Right renal cortex interstitium (tissue), 3 donors: ENCODE measurements at places on chromosomes 11 and 22.

- DNase-seq = peak; percentile 57
These were observed 757 bp upstream of the HINFP start for GRCh38 chr11:119120639-119121007.

- no peak for DNase-seq
These were observed 4.4 kb upstream of the DGCR2 start for GRCh38 chr22:19126309-19127273.

DNA sequence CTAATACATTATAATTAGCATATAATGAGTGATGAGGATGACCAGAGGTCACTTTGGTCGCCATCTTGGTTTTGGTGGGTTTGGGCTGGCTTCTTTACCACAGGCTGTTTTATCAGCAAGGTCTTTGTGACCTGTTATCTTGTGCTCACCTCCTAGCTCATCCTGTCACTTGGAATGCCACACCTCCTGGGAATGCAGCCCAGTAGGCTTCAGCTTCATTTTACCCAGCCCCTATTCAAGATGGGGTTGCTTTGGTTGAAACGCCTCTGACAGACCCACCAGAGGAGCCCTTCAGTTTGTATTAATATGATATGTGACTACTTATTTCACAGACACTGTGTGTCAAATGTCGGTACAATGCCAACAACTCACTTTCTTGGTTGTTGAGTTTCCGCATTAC, 20.2 kb downstream of the FOLR3 start:
- DNase-seq = no peak

DNA sequence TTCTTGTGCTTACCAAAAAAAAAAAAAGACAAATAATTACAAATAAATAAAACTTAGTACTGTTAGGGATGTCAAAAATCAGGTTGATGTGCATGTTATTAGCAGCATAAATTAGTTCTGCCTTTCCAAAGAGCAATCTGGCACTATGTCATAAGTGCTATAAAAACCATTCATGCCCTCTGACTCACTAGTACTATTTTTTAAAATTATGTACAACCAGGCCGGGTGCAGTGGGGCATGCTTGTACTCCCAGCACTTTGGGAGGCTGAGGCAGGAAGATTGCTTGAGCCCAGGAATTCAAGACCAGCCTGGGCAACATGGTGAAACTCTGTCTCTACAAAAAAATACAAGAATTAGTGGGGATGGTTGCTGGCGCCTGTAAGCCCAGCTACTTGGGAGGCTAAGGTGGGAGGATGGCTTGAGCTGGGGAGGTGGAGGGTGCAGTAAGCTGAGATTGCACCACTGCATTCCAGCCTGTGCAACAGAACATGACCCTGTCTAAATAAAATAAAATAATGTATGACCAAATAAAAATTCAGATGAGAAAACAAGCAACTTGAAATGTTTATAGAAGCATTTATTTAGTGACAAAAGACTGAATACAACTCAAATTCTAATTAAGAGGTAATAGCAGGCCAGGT, 25.3 kb downstream of the UEVLD start:
- no peak for DNase-seq

GRCh38 chr11:59755701-59756557, 753 bp downstream of the STX3 start:
- DNase-seq = no peak

DNA sequence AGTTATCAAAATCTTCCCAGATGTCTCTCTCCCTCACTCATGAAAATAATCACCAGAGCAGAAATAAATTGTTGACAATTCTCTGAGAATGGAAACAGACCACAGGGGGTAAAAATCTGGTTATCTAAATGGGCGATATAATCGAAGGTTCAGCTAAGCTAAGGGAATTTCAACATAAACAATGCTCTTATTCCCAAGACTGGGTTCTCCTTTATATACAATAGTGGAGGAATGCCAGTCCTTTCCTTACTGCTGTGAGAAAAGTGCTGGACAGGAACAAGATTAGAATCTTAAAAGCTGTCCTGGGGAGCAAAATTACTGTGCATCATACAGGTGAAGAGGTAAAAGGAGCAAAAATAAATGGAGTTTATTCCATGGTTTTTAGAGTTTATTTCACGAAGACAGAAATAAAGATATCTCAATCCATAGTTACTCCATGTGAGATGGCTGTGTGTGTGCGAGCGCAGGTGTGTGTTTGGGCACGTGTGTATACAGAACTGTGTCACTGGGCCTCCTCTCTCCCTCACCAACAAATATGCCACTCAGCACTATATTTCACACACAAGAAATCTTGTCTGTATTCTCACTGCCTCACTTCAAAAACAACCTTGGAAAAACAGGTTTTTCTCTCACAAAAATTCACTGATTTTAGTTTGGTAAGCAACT, 385.6 kb downstream of the DCDC1 start:
- no peak for DNase-seq

DNA sequence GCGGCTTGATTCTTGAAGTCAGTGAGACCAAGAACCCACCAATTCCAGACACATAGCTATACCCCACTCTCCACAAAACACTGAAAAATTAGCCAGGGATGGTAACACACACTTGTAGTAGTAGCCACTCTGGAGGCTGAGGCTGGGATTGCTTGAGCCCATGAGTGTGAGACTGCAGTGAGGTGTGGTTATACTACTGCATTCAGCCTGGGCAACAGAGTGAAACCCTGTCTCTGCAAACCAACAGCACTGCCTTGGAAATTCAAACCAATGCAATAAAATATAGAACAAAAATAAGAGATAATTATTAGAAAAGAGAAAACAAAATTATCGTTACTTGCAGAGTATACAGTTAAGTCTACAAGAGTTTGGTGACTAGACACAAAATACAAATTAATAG, 20.2 kb upstream of the PRDM10 start:
- DNase-seq = no peak

DNA sequence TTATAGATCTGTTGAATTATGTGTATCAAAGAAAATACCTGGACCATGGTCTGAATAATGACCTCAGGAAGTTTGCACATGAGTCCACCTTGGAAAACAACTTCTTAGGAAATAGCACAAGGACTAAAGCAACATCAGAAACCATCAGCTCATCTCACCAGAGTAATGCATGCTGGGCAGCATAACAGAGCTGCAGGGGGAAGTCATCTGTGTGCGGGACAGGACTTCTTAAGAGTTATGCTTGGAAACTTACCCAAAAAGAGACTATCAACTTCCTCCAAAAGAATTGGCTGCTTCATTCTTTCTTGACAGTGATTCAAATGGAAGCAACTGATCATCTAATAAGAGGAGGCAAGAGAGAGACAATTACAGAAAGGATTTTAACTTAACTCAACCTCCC, 2.5 kb downstream of the OR56B4 start:
- no peak for DNase-seq

GRCh38 chr22:17172029-17172833, 13.2 kb upstream of the HDHD5 start:
- DNase-seq = no peak

DNA sequence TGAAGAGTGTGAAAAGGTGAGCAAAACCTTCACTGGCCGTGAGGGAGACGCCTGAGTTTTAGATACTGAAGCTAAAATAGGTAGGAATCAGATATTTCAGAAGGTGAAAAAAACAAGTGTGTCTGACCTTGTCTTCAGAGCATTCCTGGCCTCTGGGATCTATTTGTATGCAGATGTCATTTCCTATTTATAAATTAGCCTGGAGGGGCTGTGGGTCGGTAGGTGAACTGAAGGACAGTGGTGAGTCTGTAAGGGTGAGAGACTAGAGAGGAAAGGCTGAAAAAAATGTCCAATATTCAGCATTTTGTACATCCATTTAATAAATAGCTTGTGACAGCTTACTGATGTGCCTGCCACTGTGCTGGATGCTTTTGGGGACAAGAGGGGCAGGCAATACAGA, 302.1 kb downstream of the DDX10 start:
- no peak for DNase-seq

DNA sequence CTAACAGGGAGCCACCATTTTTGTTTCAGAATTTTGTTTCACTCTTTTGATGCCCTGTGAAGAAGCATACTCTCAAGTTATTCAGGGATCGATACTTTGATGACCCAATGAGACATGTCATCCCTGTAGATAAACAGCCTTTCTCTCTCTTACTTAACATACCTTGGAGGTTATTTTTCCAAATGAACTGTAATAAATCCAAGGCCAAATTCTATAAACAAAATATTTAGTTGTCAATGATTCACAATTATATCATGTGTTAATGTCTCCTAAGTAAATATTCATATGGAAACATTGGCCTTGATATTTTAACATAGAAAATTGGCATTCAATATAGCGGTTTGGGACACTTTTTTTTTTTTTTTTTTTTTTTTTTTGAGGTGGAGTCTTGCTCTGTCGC, 97.5 kb downstream of the LUZP2 start:
- no peak for DNase-seq

- no peak for DNase-seq
These were observed 20.9 kb downstream of the CAT start for GRCh38 chr11:34459507-34460162.

GRCh38 chr11:107250017-107250416, 207.6 kb downstream of the CWF19L2 start:
- no peak for DNase-seq

- DNase-seq = no peak
These were observed 582.9 kb downstream of the INSC start for GRCh38 chr11:15697437-15698236.

DNA sequence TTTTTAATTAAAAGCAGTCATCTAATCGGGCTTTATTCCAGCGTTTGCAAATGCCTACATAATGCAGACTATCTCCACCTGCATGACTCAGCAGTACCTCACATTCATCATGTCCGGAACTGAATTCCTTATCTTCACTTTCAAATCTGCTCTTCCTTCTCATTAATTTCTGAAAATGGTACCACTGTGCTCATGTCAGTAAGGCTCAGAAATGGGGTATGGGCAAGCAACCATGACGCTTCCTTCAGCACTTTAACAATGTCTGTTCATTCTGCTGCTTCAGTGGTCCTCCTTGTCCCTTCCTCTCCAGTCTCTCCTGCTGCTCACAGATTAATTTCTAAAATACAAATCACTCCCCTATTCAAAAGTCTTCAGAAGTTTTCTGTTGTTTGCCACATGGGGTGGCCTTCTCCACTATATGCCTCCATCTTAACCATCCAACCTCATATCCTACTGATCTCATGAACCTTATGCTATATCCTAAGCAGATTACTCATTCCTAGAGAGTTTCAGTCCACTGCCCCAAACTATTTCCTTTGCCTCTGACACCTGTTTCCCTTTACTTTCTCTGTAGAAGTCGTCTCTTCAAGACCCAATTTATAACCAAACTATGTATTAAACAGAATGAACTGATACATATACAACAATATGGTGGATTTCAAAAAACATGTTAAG, 7.0 kb downstream of the GTF2H1 start:
- no peak for DNase-seq

DNA sequence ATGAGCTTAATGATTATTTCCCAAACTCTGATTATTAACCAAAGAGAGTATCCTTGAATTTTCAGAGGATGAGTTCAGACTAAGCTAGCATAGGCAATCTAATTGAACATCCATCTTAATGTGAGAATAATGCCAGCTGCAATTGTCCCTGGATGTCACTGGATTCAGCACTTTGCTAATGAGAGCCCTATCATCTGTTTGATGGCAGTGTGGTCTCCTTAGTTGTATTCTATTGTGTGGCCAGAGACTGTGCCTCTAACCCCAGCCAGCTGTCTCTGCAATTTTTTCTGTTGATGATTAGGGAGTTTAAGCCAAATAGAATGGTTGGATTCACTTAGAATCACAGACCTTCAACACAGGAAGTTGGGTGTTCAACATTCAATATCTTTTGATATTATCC, 1249.5 kb downstream of the FAM181B start:
- DNase-seq = no peak

GRCh38 chr11:58958500-58958899, 19.2 kb downstream of the GLYATL1 start:
- no peak for DNase-seq

DNA sequence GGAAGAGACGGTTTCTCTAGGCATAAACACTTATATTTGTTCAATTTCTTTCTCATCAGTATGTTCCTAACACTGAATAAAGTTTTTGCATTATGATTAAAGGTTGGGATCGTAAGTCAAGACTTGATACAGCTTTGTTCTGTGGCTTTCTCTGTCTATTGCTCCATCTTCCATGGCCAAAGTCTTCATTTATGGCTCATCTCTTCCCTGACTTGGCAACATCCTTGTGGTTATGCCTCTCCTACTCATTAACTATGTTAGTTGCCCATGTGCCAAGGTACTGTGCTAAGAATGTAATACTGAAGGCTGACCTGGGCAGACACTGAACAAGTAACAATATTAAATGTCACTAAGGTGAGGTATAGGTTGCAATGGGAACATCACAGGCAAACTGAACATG, 1.6 kb upstream of the ACCSL start:
- no peak for DNase-seq

DNA sequence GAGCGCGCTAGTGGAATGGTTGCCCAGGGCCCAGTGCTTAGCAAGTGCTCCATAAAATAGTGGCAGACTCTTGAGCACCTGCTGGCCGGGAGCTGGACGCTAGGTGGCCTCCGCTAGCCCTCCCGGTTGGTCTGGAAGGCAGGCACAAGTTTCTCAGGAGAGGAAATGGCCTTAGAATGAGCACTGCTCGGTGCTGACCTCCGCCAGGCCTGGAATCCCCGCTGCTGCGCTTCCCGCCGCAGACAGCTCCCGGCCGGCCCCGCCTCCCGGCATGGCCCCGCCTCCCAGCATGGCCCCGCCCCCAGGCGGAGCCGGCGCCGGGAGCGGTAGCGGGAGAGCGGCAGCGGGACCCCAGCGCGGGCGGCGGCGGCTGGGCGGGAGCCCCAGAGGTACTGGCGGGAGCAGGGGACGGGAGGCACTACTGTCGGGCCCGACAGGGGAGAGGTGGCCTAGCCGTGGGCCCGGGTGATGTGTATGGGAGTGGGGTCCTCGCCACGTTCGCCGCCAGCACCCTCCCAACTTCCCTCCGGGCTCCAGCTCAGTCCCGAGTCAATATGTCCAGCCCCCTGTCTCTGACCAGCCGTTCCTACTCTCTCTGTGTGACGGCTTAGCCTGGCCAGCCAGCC, at the start of gene SIPA1:
SIPA1 (plus strand) TSS at position 308 of the 626 bp plus-strand sequence. CDS start 2,821 bp downstream, outside the sequence.
- no peak for DNase-seq

DNA sequence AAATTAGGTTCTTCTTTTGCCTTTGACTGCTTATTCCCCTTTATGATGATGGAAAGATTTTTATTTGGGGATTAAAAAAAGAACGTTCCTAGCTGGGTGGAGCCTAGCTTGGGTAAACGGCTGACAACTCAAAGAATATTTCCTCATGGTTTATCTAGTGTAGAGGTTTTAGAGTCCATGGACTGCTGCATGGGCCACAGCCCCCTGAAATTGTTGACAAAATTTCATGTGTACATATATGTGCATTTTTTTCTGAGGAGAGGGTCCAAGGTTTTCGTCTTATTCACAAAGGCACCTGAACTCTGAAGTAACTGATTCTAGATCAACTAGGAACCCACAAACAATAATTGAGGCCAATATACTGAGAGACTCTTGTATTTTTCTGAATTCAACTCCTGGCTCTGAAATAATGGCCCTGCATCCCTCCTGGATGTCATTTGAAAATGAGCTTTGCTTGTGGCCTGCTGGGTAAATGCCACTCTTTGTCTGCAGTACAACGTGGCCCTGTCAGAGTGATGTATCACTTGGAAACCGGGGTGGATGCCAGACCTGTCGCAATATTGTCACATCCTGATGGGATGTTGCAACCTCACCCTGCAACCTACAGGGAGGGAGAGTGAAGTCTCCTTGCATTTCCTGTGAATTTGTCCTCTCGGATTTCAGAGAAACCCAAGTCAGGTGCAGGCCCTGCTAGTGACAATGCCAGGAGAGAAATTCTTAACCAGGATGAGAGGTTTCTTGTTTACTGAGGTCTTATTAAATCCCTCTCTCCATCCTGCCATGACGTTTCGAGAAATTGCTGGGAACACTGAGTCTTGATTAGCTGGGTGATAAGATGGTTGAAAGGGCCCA, 33.8 kb downstream of the EHF start:
- no peak for DNase-seq
